ENCODE measurements at places on chromosomes 11 and 22.

DNA sequence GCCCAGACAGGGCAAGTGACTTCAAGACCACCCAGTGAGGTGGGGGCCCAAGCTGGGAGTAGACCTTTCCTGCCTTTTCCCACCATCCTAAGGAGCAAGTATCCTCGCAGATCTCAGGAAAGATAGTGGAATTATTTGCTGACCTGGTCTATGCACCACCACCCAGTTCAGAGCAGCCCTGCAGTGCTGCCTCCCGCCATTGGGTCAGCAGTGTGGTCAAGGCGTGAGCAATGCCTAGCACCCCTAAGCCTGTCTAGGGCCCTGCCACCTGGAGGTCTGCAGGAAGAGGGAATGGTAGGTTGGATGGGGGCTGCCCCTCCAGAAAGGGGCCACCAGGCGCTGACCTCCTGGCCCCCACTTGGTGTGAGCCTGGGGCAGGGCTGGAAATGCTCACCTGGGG, 6.5 kb downstream of the MTFP1 start:
- DNase-seq: no peak

DNA sequence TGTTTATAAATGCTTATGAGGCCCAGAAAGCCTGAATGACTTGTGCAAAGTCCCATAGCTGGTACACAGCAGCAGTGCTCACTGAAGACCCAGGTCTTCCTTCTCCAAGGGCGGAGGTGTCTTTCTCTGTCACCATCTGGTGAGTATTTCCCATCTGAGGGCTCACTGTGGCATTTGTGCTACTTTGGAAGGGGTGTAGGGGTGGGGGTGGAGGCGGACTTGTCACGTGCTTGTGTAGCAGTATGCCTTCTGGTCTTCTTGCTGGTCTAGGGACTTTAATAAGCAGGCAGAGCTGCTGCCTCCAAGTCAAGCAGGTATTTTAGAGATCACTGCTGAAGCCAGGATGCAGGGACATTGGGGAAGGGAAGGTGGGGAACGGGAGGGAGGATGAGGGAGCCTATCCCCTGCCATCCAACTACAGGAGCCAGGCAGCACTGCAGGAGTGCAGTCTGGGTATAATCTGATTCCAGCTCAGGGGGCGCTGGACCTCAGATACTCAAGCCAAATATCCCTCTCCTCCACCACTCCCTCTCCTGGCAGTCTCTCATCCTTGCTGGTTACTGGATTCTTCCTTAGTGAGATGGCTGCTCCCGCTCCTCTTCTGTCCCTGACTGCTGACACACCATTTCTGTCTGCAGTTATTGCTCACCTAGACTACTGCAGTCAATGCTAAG, 3.4 kb downstream of the ABCC8 start:
- DNase-seq: peak; percentile 27

DNA sequence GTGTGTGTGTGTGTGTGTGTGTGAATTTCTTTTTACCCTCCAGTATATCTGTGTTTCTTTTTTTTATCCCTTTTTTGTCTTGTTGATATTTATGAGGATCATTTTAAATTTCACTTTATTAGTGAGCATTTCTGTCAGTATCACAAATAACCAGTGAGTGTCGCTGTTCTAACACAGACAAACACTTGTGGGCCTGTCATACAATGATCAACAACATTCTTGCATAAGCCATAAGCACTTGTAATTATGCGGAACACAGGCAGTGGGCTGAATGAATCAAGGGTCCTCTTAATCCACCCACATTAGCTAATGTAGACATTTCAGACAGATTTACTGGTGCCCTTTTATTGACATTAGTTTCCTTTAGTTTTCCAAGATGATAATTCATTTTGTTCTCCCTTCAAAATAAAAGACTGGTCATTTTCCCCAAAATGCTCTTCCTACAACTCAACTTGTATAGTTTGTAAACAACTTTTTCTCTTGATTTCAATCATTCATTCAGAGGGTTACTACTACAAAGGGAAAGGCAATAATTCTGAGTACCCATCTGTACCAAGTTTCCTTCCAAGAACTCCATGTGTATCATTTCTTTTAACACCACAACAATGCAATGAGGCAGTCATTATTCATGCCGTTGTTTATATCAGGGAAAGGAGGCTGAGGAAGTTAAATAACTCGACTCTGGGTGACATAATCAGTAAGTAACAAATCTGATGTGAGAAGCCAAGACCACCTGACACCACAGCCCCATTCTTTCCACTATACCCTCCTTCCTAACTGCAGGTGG, 34.5 kb upstream of the ANO3 start:
- DNase-seq: peak; percentile 84

DNA sequence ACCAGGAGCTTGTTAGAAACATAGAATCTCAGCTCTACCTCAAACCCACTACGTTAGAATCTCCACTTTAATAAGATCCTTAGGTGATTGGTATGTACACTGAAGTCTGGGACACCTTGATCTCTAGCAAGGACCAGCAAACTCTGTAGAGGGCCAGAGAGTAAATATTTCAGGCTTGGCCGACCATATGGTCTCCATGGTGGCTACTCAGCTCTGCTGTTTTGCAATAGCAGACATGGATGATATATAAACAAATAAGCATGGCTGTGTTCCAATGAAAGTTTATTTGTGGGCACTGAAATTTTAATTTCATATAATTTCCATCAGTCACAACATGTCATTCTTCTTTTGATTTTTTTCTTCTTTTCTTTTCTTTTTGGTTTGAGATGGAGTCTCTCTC, 23.9 kb downstream of the UBASH3B start:
- no peak for DNase-seq

DNA sequence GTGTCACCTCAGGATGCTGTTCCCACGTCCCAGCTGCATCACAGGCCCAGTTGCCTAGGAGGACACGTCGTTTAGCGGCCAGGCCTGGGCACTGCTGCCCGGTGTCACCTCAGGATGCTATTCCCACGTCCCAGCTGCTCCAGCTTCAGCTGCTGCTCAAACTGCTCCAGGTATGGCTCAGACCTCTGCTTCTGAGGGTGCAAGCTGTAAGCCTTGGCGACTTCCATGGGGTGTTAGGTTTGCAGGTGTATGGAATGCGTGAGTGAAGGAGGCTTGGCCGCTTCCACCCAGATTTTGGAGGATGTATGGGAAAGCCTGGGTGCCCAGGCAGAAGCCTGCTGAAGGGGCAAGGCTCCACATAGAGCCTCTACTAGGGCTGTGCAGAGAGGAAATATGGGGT, 205.3 kb upstream of the B3GAT1 start:
- no peak for DNase-seq

DNA sequence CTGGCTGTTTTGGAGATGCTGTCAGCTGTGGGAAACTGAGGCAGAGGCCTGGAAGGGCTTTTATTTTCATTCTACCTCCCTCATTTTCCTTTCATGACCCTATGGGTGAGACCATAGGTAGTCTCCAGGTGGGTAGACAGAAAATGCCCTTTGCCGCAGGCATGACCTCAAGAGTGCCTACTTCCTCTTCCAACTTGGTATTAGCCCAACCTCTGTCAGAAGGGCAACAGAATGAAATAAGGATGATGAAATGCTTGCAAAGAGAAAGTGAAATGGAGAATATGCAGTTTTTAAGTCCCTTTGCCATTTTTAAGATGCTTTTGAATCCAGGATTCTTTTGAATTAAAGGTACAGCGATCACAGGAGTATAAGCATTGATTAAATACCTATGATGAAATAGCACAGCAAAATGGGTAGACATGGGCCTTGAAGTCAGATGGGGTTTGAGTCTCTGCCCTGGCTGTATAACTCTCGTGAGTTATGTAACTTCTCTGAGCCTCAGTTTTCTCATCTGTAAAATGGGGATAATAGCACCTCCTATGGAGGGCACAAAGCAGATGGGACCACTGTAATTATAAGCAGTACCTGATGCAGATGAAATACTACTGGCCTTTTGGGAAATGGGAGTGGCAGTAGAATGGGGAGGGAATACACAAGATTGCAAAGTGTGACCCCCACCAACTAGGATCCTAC, 3.7 kb downstream of the ASPHD2 start:
- no peak for DNase-seq

GRCh38 chr11:10973416-10973815, 115.6 kb upstream of the ZBED5 start:
- DNase-seq: peak; percentile 88

GRCh38 chr22:37310815-37311595, 28.7 kb downstream of the CYTH4 start:
- DNase-seq: no peak

DNA sequence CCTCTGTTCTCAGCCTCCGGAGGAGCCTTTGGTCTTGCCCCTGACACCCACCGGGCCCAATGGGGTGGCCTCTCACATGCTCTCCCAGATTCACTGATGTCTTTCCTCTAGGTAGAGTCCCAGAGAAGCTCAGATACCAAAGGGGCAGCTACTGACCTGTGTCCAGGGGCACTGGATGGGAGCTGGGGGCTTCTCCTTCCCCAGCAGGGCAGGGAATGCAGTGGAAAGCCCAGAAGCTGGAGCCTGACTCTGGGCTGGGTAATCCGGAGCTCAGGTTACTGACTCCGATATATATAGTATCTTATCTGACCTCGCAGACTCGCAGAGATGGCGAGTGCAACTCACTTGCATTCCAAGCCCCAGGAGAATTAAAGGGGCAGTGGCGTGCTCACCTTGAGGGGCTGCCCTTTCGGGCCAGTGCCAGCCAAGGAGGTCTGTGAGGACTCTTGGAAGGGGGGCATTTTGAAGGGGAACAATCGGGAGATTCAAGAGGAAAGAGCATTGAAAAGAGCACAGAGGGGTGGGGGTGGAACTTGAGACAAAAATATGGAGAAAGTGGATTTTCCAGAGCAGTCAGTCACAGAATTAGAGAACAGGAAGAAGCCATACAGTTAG, 2.5 kb downstream of the USP2 start:
- no peak for DNase-seq

DNA sequence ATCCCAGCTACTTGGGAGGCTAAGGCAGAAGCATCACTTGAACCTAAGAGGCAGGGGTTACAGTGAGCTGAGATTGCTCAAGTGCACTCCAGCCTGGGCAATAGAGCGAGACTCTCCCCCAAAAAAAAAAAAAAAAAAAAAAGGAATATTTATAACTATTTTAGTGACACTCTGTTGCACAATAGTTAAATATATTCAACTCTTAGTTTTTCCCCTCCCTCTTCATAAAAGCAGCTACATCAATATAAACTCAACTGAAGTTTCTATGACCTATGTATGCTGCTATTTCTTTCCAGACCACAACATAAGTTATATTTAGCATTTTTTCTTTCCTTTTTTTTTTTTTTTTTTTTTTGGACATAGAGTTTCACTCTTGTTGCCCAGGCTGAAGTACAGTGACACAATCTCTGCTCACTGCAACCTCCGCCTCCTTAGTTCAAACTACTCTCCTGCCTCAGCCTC, 19.2 kb downstream of the CELF1 start:
- DNase-seq: no peak

Measured in NCI-H1417 (cell line).